ENCODE measurements at places on chromosomes 11 and 22. TPM values are rescaled to one million over a fixed set of nuclear protein-coding genes. Genes with fewer than 3 reads are reported as not detected.

ELFN2 gene
- total RNA-seq = under 0.01 TPM

DNA sequence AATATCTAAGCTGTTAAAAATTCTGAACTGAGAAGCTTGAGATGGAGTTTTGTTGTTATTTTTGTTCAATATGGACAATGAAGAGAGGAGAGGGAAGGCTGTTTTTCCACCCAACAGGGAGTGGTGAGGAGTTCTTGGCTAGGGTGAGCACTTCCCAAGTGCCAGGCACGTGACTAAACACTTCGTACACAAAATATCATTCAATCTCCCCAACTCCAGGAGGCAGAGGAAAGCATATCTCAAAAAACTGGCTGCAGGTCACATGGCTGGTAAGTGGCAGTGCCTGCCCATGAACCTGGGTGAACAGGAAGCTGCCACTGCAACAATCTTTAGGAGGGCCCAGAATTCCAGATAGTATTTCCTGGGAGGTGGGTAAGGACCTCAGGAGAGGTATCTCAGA lies 11.6 kb downstream of the ELF5 start:
- DNase-seq = no peak

KLHDC7B gene
- total RNA-seq = not detected

CATSPER1 gene
- not detected for total RNA-seq

DNA sequence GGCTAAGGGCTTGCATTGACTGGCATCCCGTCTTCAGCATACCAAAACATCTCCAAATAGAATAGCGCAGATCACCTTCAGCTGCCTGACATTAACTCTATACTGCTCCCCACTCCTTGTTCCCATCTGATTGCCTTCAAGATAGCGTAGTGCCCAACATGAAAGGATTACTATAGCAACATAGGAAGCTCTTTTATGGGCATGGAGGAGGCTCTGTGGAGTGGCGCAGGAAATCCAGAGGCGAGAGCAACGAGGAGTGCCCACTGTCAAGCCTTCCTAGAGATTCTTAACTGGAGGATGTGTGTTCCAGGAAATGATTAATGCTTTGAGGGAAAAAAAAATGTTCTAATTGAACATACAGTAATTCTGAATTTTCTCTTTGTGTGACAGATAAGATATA lies 213.3 kb downstream of the CADM1 start:
- DNase-seq = peak; percentile 3

GRCh38 chr11:3815845-3816244 lies 7.5 kb downstream of the PGAP2 start:
- DNase-seq = no peak

DNA sequence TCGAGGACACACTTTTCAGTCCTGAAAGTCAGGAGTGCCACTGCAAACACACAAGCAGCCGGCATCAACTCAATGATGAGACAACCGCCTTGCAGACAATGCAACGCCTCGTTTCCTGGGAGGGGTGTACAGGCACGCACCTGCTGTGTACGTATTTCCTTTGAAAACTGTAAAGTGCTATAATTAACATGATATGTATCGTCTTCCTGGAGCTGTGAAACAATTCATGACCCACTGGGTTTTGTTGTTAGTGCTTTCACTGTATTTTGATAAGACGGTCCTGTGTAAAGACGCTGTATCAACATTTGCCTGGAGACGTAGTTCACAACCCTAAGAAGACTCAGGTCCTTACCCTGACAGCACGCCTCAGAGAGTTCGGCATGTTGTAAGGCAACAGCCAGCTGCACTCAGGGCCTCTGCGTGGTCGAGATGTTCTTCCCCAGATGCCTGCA lies 105.7 kb upstream of the ANO1 start:
- peak; percentile 40 for DNase-seq

DNA sequence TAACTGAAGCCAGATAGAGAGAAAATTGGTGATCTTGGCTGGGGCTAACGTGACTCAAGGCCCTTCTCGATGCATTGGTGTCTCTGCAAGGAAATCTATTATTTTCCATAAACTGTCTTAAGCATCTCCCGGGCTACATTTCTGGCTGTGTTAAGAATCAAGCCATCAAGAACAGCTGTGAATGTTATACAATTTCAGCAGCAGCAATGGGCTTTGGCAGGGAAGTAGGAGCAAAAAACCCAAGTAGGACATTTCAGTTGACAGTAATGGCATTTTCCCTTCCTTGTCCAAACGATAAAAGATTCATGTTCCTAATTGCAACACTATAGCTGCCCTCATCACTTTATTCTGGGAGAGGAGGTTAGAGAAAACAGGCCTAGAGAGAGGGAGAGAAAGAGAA lies 335.0 kb downstream of the CADM1 start:
- no peak for DNase-seq

TRPM5 gene
- total RNA-seq = not detected

- no peak for DNase-seq
Observed at GRCh38 chr11:3684129-3684818, 13.1 kb upstream of the CHRNA10 start.

DNA sequence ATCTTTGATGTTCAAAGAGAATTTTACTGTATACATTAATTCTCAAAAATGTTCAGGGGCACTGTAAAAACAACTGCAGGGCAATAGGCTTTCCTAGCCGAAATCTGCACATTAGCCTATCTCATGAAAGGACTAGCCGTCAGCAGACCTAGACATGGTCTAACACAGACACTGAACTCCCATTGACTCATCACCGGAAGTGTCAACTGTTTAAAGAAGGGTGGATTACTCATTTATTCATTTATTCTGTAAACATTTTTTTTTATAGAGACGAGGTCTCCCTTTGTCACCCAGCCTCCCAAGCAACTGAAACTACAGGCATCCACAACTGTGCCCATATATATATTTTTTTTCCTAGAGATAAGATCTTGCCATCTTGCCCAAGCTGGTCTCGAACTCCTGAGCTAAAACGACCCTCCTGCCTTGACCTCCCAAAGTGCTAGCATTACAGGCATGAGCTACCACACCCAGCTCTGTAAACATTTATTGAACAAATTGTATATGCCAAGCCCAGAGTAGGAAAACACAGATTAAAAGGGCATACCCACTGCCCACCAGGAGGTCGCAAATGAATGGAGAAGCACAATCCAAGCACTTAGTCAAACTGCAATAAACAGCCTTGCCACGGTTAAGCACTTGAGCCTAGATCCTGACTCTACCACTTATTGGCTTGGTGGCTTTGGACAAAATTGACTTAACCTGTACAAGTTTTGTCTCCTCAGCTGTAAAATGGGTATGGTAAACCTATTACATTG lies 26.6 kb downstream of the RAB30 start:
- DNase-seq = peak; percentile 90

- DNase-seq = no peak
Observed at GRCh38 chr11:11038782-11039181, 180.9 kb upstream of the ZBED5 start.

GRCh38 chr11:89293965-89294679 lies 116.4 kb downstream of the TYR start:
- peak; percentile 21 for DNase-seq

- no peak for DNase-seq
Observed at GRCh38 chr11:102272047-102272824, 45.0 kb upstream of the BIRC3 start.

- no peak for DNase-seq
Observed at GRCh38 chr11:23856654-23857053, 640.2 kb upstream of the LUZP2 start.

DNA sequence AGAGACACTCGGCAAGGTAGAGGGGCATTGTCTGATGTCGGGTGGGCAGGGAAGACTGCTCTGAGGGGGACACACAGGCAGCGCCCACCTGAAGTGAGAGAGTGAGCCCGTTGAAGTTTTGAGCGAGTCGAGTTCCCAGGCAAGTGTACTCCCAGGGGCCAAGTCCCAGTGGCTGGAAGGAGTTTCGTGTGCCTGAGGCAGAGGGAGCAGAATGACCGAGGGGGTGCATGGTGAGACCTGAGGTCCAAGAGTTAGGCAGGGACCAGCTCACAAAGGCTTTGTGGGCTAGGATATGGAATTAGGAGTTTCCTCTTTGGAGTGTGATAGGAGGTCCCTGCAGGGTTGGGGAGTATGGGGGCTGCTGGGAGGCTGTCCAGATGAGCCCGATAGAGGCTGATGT lies 6.2 kb downstream of the SCN2B start:
- DNase-seq = no peak

GRCh38 chr11:124646148-124646547 lies 23.5 kb downstream of the TBRG1 start:
- no peak for DNase-seq

GRCh38 chr11:130413405-130414106 lies 14.9 kb downstream of the ADAMTS8 start:
- DNase-seq = no peak
